ENCODE measurements at places on chromosomes 7 and 10.

- no peak for DNase-seq
Measured at GRCh38 chr7:31490796-31491314, 23.0 kb upstream of the ITPRID1 start.

DNA sequence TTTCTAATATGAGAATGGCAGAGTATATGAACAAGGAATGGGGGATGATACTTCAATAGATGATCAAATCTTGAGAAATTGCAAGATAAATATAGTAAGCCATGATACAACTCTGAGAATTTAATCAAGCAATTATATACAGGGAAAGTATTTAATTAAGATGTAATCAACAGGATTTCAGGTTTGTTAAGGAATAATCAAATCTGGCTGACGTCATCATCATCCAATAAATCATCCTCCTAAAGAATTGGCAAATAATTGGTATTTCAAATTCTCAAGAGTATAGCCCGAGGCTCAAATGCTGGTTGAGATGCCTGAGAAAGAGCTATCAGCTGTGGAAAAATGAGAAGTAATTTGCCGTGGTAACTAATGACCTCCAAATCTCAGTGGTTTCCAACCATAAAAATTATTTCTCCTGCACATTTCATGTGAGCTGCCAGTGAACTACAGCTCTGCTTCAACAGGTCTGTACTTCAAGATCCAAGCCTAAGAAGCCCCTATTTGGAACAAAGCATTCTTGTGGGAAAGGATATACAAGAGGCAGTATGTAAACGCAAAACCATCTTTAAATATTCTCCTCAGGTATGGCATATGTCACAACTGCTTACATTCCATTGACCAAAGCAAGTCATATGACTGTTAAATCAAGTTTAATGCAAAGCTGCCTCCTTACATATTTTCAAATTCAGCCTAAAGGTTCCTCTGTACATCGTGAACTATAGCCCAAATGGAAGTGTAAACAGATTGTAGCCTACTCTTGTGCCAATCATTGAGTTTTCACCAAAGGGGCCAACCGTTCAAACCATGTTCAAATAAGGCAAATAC lies 503.0 kb downstream of the KIF20B start:
- no peak for DNase-seq

DNA sequence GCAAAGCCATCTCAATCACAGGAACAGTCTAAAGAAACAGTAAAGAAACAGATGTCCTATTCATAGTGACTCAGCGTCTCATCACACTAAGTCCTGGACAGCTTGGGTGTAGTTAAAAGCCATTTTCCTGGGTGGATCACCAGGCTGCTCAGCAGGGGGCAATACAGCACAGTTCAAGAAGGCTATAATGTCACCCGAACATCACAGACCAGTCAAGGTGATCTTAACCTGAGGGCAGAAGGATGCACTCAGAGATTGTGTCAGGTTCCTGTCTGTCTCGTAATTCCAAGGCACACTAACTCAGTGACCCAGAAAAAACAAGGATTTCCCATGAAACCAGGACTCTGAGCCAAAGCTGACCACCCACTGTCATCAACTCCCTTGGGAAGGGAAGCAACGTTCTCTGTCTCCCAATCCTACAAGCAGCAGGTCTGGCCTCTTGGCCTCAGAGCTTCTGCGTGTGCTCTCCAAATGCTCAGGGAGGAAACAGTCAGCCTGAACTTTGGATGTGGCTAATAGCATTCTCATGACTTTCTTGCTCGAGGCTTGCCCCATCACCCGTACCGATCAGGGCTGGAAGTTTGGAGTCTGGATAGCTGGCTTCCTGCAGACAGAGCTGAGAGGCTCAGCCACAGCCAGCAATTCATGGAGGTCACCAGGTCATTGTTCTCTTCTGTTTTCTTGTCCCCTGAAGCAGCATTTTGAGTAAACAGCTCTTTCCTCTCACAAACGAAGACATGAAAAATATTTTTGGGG lies 90.4 kb upstream of the FAM171A1 start:
- DNase-seq, result no peak

DNA sequence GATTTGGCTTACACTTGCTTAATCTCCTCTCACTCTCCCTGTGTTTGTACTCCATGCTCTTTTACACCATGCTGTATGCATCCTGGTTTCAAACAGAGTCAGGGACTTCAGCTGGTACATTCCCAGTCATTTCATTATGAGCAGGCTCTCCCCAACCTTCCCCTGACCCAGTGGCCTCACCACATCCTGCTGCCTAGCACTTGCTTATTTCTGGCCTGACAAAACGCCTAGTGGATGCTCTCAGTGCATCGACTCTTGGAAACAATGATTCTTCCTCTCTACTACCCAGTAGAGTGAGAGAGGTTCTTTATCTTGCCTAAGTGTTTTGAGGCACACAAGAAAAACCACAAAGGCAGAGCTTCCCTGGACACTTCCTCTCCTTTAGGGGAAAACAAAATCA lies 63.4 kb downstream of the CAV1 start:
- DNase-seq, result no peak

DNA sequence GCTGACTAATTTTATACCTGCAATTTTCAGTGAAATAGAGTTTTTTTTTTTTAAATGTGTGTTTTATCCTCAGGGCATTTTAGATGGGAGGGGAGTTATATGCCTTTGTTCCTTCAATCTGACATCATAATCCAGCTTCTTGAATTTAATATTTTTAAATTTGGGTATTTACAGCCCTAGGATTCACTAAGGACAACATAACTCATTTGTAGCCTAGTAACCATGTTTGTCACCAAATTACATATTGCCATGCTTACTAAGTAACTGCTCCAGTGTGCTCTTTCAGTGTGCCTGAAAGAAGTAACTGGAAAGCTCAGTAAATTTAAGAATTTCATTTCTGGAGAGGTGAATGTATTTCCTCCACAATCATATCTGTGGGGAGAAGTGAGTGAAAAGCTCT lies 56.8 kb upstream of the DGKB start:
- DNase-seq, result no peak

DNA sequence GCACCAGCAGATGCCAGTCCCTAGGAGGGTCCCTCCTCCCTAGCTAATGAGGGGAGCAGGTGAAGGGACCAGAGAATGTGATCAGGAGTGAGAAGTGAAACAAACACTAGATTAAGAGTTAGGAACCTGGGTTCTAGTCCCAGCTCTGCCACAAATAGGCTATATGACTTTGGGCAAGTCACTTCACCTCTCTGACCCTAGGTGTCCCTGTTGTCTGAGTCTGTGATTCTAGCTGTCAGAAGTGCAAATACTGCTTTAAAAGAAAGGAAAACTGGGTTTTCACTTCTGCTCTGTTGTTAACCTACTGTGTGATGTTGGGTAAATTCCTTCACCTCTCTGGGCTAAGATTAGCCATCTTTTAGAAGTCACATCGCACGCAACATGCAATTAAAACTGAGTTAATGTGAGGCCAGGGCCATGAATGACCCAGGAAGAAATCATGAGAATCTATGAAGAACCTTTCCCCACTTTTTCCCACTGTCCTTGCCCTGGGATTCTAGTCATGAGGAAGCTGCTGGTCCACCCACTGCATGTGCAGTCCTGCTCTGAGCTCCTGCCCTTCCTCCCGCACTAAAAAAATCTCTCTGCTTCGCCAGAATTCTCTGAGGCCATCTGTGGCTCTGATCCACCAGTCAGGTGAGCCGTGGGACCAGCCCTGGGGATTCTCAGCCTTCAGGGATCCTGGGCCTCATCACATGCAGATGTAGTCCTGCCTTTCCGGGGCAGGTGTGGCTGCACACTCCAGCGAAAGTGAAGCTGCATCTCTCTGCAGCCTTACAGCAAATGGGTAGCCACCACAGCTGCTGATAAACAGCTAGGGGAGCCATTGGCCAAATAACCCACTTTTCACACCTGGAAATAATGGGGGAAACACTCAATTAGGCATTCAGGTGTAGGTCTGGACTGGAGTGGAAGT lies 181.7 kb downstream of the PLXNA4 start:
- no peak for DNase-seq

DNA sequence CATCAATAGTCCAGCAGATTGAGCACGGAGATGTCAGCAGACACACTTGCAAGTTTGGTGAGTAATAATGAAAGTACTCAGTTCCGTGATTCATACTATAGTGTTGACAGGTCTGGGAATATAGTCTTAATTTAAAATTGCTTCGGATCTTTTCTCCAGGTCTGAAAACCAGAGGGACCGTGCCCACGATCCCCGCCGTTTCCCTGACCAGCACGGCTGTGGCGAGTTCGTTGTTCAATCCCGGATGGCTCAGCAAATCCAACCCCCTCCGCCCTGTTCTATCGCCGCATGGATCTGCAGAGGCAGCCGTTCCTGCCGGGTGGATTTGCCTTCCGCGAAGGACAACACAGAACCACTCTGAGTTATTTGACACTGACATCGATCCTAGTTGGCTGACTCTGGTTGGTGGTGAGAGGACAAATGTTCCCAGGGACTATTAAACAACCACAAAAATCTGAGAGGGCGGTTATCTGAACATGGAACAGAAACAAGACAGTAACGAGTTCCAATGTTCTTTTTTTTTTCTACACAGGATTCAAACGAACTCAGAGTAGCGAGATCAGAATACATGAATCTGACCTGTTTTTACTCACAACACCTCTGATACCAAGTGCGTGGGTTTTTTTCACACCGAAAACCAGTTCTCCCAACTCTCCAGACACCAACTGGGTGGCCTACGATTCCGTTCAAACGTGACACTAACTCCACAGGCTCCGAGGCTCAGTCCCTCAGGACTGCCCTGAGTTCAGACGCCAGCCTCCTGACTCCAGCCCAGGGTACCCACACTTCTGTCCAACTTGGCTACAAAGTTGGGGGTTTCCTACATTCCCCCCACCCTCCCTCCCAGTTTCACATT lies 52.7 kb downstream of the RBM17 start:
- peak; percentile 70 for DNase-seq

GRCh38 chr7:85074016-85074415 lies 112.8 kb downstream of the SEMA3D start:
- no peak for DNase-seq

- peak; percentile 66 for DNase-seq
Measured at GRCh38 chr7:44072364-44073231, 7.2 kb upstream of the PGAM2 start.
